Naive thymus-derived CD4-positive, alpha-beta T cell (primary cell): ENCODE measurements at places on chromosomes 11 and 22. TPM values are rescaled to one million over a fixed set of nuclear protein-coding genes. Genes with fewer than 3 reads are reported as not detected.

OR8D1 gene
- not detected for total RNA-seq

BATF2 gene
- 0.41 TPM in 1 of 2 replicates, not detected in the other for total RNA-seq

- no peaks in the 10 kb centered on the region for H3K27me3 ChIP-seq
- peaks cover 24% of the 10 kb centered on the region for H3K36me3 ChIP-seq
- H3K4me3 ChIP-seq = no peak overlapping the region
- no peaks in the 10 kb centered on the region for H3K4me1 ChIP-seq
- no peak overlapping the region for H3K27ac ChIP-seq
Measured at GRCh38 chr11:130882138-130882551, 34.1 kb downstream of the SNX19 start.

- H3K4me3 ChIP-seq = no peak overlapping the region
- DNase-seq = no peak
- no peaks in the 10 kb centered on the region for H3K27me3 ChIP-seq
Measured at GRCh38 chr11:110566577-110566976, 136.8 kb downstream of the FDX1 start.

- DNase-seq = no peak
- no peaks in the 10 kb centered on the region for H3K27me3 ChIP-seq
- peaks cover 11% of the 10 kb centered on the region for H3K36me3 ChIP-seq
Measured at GRCh38 chr11:2535673-2536439, 91.0 kb downstream of the KCNQ1 start.

DNA sequence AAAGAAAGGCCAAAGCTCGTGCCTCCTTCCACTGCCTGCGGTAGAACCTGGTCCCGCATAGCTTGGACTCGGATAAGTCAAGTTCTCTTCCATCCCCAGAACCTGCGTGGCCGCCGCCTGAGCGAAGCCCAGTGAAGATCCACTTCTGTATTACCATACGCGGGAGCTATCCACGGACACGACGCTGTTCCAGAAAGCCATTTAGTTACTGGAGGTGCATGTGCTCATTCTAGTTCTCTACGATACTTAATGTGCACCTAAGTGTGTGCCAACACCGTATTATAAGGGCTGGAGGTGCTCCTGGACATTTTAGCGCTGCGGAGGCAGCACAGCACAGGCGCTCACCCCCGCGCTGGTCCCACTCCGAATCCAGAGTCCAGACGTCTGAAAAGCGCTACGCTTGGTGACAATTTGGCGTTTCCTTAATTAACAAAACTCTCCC, 1.4 kb downstream of the WT1 start:
- no peak for DNase-seq
- peaks cover 9% of the 10 kb centered on the region for H3K27me3 ChIP-seq
- no peak overlapping the region for H3K27ac ChIP-seq
- no peak overlapping the region for H3K4me3 ChIP-seq
- no peaks in the 10 kb centered on the region for H3K4me1 ChIP-seq

- no peaks in the 10 kb centered on the region for H3K27me3 ChIP-seq
- H3K4me3 ChIP-seq = no peak within 1 kb of the TSS
- H3K4me1 ChIP-seq = no peaks in the 10 kb centered on the region
- no peak for DNase-seq
Measured at GRCh38 chr11:5783255-5783654, at the start of gene OR52N5. Gene OR52N5 (minus strand): TSS chr11:5783355. CDS start chr11:5778634, 4,721 bp downstream.

GRCh38 chr11:24253237-24253760, 243.6 kb upstream of the LUZP2 start:
- no peak overlapping the region for H3K27ac ChIP-seq
- H3K36me3 ChIP-seq = no peaks in the 10 kb centered on the region
- H3K27me3 ChIP-seq = no peaks in the 10 kb centered on the region
- H3K4me1 ChIP-seq = no peaks in the 10 kb centered on the region

DNA sequence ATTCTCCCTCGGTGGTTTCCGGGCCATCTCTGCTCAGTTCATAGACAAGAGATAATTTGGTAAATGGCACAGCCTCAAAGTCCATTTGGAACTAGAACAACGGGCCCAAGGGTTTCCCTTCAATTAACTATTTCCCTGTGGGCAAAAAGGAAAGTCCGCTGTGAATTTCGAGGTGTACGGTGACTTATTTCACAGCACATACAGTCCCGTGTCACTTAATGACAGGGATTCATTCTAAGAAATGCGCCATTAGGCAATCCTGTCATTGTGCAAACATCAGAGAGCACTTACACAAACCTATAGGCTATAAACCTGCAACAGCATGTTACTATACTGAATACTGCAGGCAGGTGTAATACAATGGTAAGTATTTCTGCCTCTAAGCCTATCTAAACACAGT, 551.6 kb downstream of the OPCML start:
- no peaks in the 10 kb centered on the region for H3K36me3 ChIP-seq
- H3K27me3 ChIP-seq = no peaks in the 10 kb centered on the region
- no peaks in the 10 kb centered on the region for H3K4me1 ChIP-seq
- H3K4me3 ChIP-seq = no peak overlapping the region
- DNase-seq = no peak

DNA sequence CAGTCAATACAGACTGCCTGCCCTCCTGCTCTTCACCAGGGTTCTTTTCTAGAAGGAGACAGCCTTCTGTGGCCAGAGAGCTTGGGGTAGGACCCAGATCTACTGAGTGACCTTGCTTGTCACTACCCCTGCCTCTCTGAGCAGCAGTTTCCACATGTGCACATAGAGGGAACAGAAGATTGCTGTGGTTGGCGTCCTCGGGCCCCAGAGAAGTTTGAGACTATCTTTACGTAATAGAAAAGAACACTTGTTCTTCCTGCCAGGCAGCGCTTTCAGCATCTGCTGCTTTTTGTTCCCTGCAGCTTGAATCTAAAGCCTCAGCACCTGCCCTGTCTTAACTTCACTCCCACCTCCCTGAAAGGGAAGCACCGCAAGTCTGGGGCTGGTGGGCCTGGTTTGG, 1.9 kb upstream of the FKBP2 start:
- H3K4me3 ChIP-seq = no peak overlapping the region
- peaks cover 30% of the 10 kb centered on the region for H3K36me3 ChIP-seq
- peaks cover 29% of the 10 kb centered on the region for H3K4me1 ChIP-seq
- no peak for DNase-seq

DNA sequence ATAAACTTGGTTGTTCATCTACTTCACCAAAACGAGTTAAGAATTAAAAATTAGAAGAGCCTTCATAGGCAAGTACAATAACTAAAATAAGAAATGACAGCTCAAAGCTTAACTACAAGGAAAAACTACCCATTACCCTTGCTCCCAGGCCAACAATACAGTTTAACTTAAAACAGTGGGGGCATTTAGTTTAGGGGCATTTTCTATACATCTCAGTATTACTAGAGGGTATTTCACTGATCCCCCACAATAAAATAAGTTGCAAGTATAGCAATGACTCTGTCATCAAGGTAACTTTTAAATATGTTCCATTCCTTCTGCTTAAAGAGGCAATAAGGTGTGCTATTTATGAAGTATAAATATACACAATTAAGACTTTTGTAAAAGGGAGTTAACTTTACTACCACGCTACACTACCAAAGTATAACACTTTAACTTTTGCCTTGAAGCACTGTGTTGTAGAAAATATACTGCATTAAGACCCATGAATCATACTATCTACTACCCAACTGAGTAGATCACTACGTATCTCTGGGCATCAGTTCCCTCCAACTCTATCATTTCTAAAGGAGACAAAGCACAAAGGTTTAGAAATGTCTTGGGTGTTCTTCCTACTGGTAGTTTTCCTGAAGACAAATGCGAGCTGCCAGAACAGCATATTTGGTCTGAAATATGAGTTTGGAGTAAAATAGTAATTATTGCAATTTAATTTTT, 29.8 kb downstream of the CHORDC1 start:
- no peaks in the 10 kb centered on the region for H3K27me3 ChIP-seq
- H3K27ac ChIP-seq = no peak overlapping the region
- no peak overlapping the region for H3K4me3 ChIP-seq
- no peaks in the 10 kb centered on the region for H3K36me3 ChIP-seq
